Epithelial cell of prostate (primary cell): ENCODE measurements at places on chromosomes 7 and 10.

- DNase-seq, result no peak
These were observed 46.0 kb downstream of the ZNF777 start for GRCh38 chr7:149414745-149415390.

DNA sequence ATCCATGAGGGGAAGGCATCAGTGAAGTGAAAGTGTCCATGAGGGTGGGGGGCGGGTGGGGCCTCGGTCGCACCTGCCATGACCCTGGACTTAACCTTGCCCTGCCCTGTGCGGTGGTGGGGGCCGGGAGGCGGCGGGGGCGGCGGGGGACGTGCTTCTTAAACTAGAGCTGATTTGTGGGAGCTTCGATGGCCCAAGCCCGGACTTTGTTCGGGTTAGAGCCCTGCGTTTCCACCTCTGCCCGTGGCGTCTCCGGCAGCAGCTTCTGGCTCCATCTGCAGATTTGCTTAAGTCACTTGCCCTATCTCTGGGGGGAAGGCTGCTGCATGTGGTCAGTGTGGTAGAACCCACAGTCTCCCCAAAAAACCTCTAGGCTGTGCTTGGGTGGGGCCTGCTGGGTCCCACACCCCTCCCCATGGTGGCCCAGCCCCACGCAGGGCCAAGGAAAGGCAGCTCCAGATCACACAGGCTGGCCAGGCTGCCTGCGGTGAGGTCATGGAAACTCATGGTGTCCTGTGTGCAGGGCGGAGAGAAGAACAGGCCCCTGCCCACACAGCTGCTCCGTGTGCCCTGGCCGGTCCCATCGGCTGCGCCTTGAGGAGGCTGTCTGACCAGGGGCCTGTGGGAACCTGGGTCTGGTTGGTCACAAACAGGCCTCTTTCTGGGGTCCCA is 93.2 kb downstream of the INPP5A start:
- DNase-seq, result no peak

GRCh38 chr10:29794776-29795611 is 160.2 kb upstream of the SVIL start:
- DNase-seq, result no peak

DNA sequence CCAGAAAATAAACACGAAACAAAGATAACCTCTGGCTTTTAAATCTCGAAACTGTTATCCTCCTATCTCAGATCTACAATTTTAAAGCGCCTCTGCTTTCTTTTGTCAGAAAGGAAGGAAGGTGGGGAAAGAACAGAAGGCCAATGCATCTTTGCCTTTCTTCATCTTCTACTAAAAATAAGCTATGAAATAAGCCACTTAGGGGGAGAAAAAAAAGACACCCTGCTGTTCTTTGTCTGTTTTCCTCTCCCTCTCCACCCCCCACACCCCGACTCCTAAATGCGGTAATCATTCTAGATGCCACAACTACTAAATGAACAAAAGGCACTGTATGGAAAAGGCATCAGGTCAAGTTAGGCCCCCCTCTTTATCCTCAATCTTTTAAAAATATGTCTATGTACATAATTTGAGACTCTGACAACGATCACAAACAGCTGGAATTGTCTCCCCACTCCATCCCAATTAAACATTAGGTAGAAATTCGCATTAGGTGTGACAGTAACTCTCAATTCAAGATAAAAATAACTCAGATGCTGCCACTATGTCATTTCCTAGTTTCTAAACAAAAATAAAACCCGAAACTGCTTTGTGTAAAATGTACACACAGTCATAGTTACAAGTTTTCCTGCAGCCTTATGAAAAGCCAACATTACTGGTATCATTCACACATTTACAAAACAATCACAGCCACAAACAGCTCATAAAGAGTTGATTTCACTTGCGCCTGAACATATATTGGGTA is 2.4 kb downstream of the UBE2H start:
- DNase-seq, result no peak

DNA sequence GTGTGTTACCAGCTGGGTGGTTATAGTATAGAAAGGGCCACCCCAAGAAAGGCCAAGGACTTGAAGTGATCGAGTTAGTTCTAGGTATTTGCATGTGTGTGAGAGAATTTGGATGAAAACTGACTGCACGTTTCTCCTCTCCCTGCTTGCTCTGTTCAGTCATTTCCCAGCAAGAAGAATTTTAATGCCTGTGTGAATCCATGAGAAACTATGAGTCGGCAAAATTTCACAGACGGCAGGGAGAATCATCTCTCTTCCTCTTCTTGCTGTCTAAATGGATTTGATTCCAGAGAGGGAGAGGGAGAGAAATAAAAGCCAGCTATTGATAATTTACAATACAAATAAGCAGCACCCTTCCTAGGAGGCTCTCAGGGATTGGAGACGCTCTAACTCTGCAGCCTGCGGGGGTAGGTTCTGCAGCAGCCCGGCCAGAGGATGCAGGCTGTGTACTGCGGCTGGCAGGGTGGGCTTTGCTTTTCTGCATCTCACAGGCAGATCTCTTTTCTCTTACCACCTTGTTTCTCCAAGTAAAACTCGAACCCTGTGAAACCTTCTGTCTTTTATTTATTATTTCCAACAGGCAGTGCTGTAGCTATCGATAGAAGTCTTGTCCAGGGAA is 183.6 kb downstream of the TCF7L2 start:
- no peak for DNase-seq

- peak; percentile 14 for DNase-seq
These were observed 32.0 kb downstream of the GRID1 start for GRCh38 chr10:86334488-86335085.
